ENCODE measurements at places on chromosomes 3 and 15. TPM values are rescaled to one million over a fixed set of nuclear protein-coding genes. Genes with fewer than 3 reads are reported as not detected.

EXD1 gene
- not detected for total RNA-seq

RAB5A gene
- 33.9 TPM for total RNA-seq

GOLGA6L7 gene
- not detected for total RNA-seq

MINDY2 gene
- 17.0 TPM for total RNA-seq

DNAH12 gene
- total RNA-seq: under 0.01 TPM

HCLS1 gene
- total RNA-seq: not detected

SLC22A13 gene
- 0.09 TPM for total RNA-seq

CAV3 gene
- total RNA-seq: not detected

SKOR1 gene
- 0.16 TPM for total RNA-seq

MCTP2 gene
- 4.1 TPM for total RNA-seq

APPL1 gene
- total RNA-seq: 31.9 TPM

ADCY5 gene
- 0.16 TPM for total RNA-seq

ROPN1B gene
- total RNA-seq: not detected

EIF4G1 gene
- total RNA-seq: 222 TPM

GOLGA8T gene
- total RNA-seq: 0.17 TPM

CHRNB4 gene
- total RNA-seq: not detected

CCDC33 gene
- total RNA-seq: 0.16 TPM

CTXN2 gene
- total RNA-seq: not detected

OR5K2 gene
- not detected for total RNA-seq

PLS1 gene
- 0.17 TPM for total RNA-seq

FYCO1 gene
- 29.7 TPM for total RNA-seq

ECT2 gene
- total RNA-seq: 11.2 TPM

APOD gene
- 1.2 TPM for total RNA-seq

PPARG gene
- total RNA-seq: 25.3 TPM

EPHA6 gene
- 0.26 TPM for total RNA-seq

RTP1 gene
- not detected for total RNA-seq

CFAP92 gene
- total RNA-seq: under 0.01 TPM

IMPG2 gene
- 0.86 TPM for total RNA-seq

TRANK1 gene
- 22.2 TPM for total RNA-seq

SUSD5 gene
- total RNA-seq: 5.7 TPM

DUOX2 gene
- total RNA-seq: under 0.01 TPM

STAC gene
- total RNA-seq: not detected

RASGRP1 gene
- not detected for total RNA-seq

SNTN gene
- not detected for total RNA-seq

SLC24A5 gene
- not detected for total RNA-seq

TMEM158 gene
- total RNA-seq: 19.7 TPM

CCR3 gene
- 0.09 TPM for total RNA-seq

NEK10 gene
- total RNA-seq: 16.7 TPM

SLC12A1 gene
- total RNA-seq: not detected

FGF12 gene
- total RNA-seq: not detected

FAM107A gene
- 0.16 TPM for total RNA-seq

UBAP1L gene
- total RNA-seq: 0.95 TPM

FRMD5 gene
- 9.3 TPM for total RNA-seq

FBXW12 gene
- not detected for total RNA-seq

MUC13 gene
- total RNA-seq: not detected

Measured in bronchial smooth muscle cell (primary cell).